ENCODE measurements at places on chromosomes 1 and 21.

DNA sequence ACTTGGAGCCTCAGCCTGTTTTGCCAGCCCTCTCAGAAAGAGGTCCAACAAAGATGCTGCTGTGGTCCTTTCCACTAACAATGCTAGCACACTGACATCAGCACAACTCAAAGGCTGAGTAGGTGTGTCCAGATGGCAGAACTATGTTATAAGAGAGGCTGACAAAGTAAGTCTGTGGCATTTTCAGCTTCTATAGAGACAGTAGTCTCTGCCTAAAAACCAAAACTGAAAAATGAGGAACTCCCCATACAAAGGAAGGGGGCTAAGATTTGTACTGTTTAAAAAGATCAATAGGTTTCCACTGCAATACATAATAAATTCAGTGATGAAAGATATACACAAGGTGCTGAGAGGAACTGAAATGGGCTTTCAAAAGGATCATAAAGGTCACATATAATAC lies 12.3 kb downstream of the ERO1B start:
- DNase-seq, result no peak

DNA sequence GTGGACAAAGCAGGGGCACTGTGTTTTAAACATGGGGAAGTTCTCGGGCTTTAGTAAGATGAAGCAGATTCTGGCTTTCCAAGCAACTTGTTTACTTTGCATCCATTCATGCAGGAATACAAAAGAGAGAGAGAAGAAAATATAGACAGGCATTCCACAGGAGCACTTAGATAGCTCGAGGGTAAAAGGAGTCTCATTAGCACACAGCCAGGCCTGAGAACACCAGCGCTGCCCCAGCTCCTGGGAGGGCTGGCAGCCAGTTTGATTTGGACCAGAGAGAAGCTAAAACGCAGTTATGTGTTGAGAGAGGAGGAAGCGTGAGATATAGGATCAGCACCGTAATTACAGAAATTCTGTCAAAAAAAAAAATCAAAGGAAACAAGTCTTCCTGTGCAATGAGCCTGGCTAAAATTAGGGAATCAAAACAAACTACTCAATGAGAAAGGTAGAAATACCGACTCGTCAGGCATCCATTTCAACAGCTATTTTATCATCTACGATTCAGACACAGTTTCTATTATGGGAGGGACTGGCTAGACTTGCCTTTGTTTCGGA lies 68.2 kb downstream of the CLSTN1 start:
- no peak for DNase-seq

GRCh38 chr1:117128323-117129079 lies 7.0 kb upstream of the TRIM45 start:
- DNase-seq, result no peak

- DNase-seq, result no peak
These were observed 30.7 kb downstream of the PTPN14 start for GRCh38 chr1:214520544-214521165.

DNA sequence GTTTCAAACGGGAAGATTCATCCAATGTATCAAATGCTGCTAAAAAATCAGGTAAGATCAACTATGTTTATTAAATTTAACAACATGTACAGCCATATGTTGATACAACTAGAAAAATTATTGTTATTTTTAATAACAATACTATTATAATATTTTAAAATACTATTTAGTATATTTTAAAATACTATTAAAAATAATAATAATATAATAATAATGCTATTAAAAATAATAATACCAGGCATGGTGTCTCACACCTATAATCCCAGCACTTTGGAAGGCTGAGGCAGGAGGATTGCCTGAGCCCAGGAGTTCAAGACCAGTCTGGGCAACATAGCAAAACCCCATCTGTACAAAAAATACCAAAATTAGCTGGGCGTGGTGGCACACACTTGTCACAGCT lies 54.6 kb downstream of the CATSPERE start:
- DNase-seq, result no peak

Data from skeletal muscle cell (primary cell).